ENCODE measurements at places on chromosomes 1 and 21.

DNA sequence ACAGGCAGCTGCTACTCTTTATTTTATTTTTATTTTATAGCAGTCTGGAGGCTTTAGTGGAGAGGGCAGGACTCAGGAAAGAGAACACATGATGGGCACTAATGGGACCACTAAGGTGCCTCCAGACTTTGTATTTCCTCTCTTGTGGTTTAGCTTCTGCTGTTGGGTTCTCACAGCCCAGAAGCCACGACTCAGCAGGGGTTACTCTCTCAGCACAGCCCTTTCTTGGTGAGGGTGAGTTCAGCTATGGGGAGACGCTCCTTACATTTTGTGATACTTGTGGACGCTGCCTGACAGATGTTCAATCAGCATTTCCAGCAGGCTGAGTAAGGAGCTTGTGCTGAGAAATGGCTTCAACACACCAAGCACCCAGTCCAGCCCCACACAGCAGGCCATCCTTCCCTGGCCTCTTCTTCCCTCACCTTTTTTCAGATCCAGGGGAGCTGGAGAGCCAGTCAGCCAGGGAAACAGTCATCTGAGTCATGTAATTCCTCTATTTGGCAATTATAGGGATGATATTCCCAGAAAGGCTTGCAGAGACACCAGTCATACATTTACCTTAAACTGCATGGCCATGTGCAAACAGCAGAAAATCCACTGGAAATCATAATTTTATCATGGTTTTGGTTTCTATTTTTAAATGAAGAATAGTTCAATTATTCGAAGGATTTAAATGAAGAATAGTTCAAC lies 53.2 kb upstream of the RAB3GAP2 start:
- DNase-seq, result no peak

- DNase-seq, result no peak
Observed at GRCh38 chr1:66282891-66283621, 250.9 kb upstream of the SGIP1 start.

GRCh38 chr21:32611471-32611997 lies 643 bp downstream of the CFAP298 start:
- DNase-seq, result no peak

- no peak for DNase-seq
Observed at GRCh38 chr1:16018749-16019643, 1.2 kb upstream of the HSPB7 start.

DNA sequence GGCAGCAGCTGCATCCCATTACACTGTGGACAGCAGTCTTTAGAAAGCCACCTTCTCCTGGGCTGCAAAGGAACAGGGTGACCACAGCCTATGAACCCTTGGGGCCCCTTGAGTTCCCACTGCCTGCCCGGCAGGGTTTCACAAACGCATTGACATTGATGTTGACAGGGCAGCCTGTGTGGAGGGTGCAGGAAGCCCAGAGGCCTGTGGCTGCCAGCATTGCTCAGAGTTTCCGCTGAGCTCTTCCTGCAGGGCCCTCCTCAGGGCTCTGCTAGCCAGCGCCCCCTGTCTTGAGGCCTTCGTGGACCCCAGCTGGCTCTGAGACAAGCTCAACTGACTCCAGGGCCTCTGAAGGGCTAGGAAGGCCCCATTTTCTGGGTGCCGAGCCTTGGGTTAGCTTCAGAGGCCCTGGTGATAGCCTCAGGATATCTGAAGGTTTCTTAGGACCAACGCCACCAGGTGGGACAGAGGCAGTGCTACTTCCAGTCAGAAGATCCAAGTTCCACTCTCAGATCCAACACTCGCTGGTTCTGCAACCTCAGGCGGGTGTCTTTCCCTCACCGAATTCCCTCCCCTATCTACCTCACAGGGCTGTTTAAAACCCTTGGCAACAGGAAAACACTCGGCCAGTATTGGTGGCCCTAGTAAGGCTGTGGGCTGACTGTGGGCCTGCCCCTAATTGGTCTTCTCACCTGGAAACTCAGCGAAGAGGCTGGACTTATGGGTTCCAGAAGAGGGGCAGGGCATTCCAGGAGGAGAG lies 27.2 kb upstream of the EPS8L3 start:
- no peak for DNase-seq

- DNase-seq, result no peak
Observed at GRCh38 chr1:180190091-180190490, 35.4 kb downstream of the QSOX1 start.

DNA sequence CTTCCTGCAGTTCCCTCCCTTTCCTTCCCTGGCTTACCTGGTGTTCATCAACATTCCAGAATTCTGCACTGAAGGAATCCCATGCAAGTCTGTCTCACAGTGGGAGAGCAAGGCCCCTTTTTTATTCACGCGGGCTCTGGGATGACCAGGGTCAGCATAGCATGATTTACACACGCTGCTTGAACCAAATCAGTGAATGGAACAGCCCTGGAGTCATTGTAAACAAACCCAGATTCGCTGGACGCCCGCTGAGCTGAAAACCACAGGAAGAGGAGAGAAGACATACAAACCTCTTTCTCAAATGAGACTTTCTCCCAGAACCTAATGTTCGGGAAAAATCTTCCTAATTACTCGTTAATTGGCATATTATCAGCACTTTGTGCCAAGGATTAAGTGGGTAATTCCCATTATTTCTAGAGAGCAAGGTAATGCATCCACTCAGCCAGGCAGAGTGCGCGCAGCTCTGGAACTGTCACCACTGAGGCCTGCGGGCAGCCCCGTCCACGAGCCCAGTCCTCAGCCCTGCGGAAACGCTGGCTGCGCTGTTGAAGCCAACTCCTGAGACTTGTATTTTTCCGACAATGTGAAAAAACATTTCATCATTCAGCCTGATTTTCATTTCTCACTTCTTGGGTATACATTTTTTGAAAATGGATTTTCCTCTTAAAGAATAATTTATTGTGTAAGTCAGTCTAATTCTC lies 140.0 kb downstream of the ETS2 start:
- no peak for DNase-seq

DNA sequence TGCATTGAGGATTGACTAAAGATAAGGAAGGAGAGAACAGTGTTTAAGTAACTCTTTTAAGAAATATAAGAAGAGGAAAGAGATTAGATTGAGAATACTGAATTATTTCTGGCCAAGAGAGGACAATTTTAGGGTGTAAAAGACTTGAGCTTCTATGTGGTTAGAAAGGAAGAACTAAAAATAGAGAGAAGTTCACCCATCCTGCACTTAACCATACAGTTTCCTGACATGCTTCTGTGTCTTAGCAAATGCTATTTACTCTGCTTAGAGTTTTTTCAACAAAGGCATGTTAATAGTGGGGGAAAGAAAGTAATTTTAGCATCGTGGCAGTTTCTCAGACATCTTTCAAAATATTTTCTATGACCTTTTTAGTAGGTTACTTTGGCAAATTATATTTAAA lies 122.8 kb upstream of the GPR52 start:
- no peak for DNase-seq

DNA sequence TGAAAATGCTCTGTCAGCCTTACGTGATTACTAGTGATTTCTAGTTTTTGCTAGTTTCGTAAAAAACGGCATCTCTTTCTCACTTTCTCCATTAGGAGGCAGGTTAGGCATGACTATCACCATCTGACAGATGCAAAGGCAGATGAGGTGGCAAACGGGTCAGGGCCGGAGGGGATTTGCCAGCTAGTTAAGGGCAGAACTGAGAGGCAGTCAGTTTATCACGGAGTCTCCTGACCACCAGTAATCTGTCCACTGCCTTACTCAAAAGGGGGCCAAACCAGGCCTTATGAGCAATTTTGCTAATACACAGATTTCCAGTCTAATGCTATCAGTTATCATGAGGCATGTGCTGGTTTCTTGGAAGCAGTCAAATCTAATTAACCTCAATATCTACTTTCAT lies 159.3 kb downstream of the TSEN15 start:
- no peak for DNase-seq
